ENCODE measurements at places on chromosomes 13 and 19. TPM values are rescaled to one million over a fixed set of nuclear protein-coding genes. Genes with fewer than 3 reads are reported as not detected.

DNA sequence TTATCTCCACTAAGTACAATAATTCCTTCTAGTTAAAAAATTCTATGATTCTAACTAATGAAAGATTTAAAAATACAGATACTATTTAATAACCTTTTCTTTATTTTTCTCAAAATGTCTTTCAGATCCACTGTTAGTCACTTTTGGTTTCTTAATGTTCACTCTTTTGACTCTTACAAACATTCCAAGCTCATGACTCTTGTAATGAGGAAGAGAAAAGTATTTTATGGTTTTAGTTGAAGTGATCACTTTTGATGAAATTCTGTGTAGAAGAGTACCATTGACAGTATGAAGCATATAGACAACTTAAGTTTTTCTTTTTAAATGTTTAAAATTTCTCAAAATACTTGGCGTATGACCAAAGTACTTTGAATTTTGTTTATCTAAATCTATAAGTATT lies 27.8 kb downstream of the COG3 start:
- DNase-seq = no peak

DNA sequence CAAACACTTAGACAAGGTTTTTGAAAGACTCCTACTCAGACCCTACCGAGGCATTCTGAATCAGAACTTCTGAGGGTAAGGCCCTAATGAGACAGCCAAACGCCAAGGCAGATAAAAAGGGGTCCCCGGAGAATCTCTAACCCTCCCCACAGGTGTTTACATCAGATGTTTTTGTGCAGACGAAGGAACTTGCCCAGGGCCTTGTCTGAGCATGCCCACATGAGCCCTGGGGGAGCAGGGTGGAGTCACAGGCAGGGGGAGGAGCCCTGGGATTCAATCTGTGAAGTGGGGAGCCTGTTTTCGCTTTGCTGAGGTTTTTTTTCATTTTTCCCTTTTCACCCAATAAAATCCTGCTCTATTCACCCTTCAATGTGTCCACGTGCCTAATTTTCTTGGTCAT lies 61.6 kb upstream of the MED4 start:
- DNase-seq = peak; percentile 82

- peak; percentile 73 for DNase-seq
These were observed 545 bp downstream of the RAD23A start for GRCh38 chr19:12946092-12946721.

MCF2L gene
- total RNA-seq = 8.4 TPM

DNA sequence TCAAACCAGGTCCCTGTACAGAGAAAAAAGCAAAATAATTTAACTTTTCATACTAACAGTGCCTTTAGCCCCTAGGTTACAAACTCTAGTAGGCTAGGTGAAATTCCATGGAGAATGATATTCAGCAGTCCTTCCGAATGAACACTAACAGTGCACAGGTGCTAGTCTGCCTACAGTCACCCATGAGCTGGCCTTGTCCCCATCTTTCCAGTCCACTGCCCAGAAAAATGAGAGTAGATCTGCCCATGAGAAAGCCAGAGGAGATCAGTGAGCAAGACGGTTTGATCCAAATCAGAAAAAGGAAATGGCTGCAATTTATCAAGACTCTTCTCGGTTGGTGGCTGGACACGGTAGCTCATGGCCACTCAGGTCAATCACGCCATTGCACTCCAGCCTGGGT lies 524.9 kb downstream of the FGF9 start:
- DNase-seq = no peak

- DNase-seq = no peak
These were observed 2.7 kb downstream of the EGLN2 start for GRCh38 chr19:40801426-40802299.

All from activated CD4-positive, alpha-beta T cell treated with anti-CD3 and anti-CD28 coated beads for 36 hours (primary cell).